ENCODE measurements at places on chromosomes 7 and 10. TPM values are rescaled to one million over a fixed set of nuclear protein-coding genes. Genes with fewer than 3 reads are reported as not detected.

Gene TMEM139
- 0.50 TPM for total RNA-seq

Gene ZNF425
- total RNA-seq: 7.4 TPM

Gene DYNC1I1
- 0.66 TPM for total RNA-seq

Gene SPDYE9
- under 0.01 TPM for total RNA-seq

Gene RASSF4
- total RNA-seq: 15.1 TPM

Gene LRRC4
- total RNA-seq: 0.33 TPM

Gene CUL2
- 28.9 TPM for total RNA-seq

Gene GJD4
- not detected for total RNA-seq

Gene OPALIN
- not detected for total RNA-seq

Gene CDC14C
- 0.17 TPM for total RNA-seq

Gene INTS1
- total RNA-seq: 67.5 TPM

Gene FAM20C
- 123 TPM for total RNA-seq

Gene WDFY4
- under 0.01 TPM for total RNA-seq

Gene SAMD9L
- 21.0 TPM for total RNA-seq

Gene HOXA10
- total RNA-seq: 0.15 TPM

Gene AKR1D1
- not detected for total RNA-seq

Gene FAM180A
- 80.0 TPM for total RNA-seq

Gene NPFFR1
- not detected for total RNA-seq

Gene H2BK1
- total RNA-seq: not detected

Gene FEZF1
- total RNA-seq: not detected

Gene CALY
- not detected for total RNA-seq

Gene PLEKHS1
- total RNA-seq: under 0.01 TPM

Gene TRIM50
- not detected for total RNA-seq

Gene MYO1G
- total RNA-seq: under 0.01 TPM

Gene CUZD1
- total RNA-seq: 0.58 TPM

Gene SLC29A4
- 1.7 TPM for total RNA-seq

Gene VAX1
- total RNA-seq: not detected
